Dorsolateral prefrontal cortex (tissue), 122 donors: ENCODE measurements at places on chromosomes 2 and 18.

GRCh38 chr18:23640052-23640451, 22.7 kb downstream of the ANKRD29 start:
- DNase-seq, result no peak

DNA sequence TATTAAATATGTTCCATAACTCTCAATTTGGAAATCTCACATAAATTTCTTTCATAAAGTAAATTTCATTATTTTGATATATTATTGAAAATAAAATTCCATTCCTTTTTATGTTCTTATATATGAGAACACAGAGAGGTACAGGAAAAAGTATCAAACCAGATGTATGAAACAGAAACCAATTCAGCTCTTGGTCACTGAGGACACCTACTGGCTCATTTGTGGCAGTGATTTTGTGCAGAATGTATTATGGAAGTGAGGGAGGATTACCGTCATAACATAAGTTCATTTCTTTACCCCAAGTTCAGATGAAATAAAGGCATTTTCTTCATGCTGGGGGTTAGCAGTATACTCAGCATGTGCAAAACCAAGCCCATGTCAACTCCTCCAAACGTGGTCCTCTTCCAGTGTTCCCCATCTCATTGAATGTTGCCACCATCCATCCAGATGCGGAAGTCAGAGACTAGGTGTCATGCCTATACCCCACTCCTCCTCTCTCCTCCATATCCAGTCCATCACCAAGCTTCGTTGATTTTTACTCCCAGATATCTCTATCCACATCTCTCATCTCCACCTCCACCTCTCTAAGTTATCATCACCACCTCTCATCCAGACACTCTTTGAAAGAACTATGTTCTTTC, 41.7 kb upstream of the MALL start:
- no peak for DNase-seq

- no peak for DNase-seq
These were observed 107.2 kb upstream of the ZNF236 start for GRCh38 chr18:76715012-76715610.

GRCh38 chr2:212905640-212906201, 245.7 kb downstream of the IKZF2 start:
- DNase-seq, result no peak

DNA sequence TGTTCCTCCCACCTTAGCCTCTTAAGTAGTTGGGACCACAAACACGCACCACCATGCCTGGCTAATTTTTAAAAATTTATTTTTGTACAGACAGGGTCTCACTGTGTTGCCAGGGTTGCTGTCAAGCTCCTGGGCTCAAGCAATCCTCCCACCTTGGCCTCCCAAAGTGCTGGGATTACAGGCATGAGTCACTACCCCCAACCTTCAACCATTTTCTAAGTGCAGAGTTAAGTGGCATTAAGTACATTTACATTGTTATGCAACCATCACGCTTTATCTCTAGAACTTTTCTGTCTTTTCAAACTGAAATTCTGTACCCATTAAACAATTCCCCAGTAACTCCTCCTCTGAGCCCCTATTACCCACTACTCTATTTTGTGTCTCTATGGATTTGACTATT, 45.9 kb upstream of the AFF3 start:
- no peak for DNase-seq

GRCh38 chr18:24991141-24992060, 360.6 kb downstream of the ZNF521 start:
- DNase-seq, result no peak

- no peak for DNase-seq
These were observed 4.1 kb upstream of the SERPINB8 start for GRCh38 chr18:63965716-63966330.
